ENCODE measurements at places on chromosomes 1 and 21. TPM values are rescaled to one million over a fixed set of nuclear protein-coding genes. Genes with fewer than 3 reads are reported as not detected.

DNA sequence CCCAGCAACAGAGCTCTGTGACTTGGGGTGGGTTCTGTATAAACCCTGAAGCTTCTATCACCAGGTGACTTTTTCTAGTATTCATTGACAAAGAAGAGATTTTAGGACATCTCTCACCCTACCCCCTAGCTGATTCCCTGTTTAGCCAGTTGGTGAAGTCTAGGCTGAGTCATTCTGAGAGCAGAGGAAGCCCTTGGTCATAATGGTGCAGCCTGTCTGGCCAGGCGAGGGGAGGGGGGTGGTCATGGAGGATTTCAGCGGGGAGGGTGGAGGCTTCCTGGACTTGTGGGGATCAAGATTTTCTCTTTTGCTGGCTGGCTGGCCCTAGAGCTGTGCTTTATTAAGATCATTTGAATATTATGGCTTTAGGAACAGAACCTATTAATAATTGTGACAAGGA, 262.6 kb downstream of the CAMTA1 start:
- DNase-seq, result no peak

DNA sequence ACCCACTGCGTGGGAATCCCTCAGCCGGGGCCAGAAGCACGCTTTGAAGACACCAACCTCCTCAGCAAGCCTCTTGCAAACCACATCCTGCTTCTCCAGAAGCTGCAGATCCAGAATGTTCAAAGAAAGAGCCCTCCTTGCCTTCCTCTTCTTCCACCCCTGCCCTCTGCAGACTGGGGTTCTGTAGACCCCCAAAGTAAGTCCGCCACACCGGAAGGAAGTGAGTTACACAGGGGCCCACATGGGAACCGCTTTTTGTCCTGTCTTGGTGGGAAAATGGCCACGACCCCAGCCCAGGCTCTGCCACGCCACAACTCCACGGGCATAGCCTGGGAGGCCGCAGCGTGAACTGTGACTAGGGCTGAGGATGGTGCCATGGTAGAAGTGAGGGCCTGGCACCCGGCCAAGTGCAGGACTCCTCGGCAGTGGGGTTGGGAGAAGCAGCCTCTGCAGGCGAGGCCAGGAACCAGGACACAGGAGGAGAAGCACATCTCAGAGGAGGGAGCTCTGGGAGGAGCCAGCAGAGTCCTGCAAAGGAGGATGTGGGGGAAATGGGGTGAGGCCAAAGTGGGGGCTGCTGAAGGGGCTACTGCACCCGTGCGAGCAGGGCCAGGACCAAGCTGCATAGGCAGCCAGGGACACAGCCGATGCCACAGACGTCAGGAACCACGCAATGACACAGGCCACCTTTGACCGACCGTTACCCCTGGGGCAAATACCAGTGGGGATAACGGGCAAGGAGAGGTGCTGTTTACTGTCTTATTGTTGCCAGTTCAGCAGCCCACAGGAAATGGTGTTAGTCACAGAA, 30.9 kb downstream of the PDE9A start:
- no peak for DNase-seq

DNA sequence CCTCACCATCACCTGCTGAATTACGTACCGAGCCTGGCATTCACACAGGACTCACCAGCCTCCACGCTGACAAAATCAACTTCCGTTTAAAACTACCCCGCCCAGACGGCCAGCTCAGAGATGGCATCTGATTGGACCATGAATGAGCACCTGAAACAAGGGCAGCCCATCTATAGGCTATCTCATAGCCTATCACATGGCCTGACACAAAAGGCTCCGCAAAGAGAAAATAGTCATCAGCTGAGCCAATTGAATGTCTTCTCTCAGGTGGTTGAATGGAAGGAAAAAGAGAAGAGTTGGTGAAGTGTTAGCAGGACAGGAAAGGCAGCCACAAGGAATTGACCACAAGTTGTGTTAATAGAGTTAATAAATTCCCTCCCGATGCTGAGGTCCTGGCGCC, 50.6 kb upstream of the ZC3H12A start:
- DNase-seq, result no peak

DNA sequence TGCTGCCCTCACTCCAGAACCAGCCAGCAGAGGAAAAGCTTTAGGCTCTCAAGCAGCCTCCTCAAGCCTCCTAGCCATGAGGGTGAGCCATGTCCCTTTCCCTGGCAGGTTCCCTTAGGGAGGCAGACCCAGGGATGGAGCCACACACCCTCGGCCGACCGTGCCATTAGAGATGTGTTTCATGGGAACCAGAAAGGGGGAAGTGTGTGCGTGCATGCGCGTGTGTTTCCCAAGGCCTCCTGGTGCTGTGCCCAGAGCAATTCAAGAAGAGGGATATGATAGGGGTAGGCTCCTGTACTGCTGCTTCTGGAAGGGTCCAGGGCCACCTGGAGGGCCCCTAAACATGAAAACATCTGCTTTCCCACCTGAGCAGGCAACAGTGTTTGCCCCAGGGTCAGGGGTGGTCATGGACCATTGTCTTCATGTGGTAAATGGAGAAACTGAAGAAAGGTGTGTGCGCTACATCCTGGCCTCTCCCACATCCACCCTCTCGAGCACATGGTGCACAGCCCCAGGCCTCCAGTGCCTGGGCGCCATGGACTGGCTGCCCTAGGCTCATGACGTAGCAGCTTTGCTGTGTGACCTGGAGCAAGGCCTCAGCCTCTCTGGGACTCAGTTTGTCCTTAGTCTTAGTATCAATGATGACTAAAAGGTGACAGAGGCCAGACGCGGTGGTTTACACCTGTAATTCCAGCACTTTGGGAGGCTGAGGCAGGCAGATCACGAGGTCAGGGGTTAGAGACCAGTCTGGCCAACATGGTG, 48.1 kb downstream of the SYF2 start:
- no peak for DNase-seq

DNA sequence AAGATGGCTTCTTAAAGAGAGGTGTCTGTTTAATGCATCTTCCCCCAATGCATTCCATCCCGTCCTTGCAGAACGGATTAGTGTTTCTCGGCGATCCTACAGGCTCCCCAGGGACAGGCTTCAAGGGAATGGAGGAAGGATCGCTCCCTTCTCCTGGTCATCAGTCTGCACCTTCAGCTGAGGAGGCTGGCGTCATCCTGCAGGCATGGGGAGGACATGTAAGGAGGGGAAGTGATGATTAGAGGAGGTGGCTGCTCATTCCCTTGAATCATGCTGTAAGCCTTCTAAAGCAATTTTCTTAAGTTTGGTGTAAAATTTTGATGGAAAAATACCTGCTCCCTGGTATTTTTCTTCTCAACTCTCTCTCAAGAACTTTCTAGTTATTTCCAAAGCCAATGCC, 603.6 kb downstream of the NPHP4 start:
- no peak for DNase-seq

DNA sequence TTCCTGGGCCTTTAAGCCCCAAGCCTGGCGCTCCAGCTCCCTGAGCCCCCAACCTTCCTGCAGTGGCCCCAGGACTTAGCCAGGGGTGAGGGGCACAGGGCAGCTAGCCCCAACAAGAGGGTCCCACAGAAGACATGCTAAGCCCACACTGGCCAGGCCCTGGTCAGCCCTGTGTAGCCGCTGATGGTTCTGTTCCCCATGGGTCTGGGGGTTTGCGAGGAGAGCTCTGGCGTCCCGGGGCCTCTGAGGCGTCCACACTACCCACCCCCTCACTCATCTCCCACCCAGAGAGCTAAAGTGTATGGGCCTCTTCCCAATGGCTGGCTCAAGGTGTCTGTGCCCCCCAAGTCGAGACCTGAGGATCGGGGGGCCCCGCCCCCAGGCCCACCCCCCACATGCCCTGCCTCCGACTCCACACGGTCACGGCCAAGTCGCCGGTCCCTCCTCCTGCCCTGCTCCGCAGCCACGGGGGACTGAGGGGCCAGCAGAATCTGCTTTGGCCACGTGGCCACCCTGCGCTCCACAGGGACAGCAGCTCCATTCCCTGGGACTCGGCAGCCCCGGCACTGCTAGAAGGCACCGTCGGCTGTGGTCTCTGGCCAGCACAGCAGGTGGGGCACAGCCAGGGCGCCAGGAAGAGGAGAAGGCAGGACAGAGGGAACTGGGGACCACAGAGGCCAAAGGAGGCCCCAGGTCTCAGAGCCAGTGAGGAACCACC, 7.8 kb downstream of the TNFRSF18 start:
- DNase-seq, result no peak

TCHHL1 gene
- not detected for polyA plus RNA-seq

DNA sequence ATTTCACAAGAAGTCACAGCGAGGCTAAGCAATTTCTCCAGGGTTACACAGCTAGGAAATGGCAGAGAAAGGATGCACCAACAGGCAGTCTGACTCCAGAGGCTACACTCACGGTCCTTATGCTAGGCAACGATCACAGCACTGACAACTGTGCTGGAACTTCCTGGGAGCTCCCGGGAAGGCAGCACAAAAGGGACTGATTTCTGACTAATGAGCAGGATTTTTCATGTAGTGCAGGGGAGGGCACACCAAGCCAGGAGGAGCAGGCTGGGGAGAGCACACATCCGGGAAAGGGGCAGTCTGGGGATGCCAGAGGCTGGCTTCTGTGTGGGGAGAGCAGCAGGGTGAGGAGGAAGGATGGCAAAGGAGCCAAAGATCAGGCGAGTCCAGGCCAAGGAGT, 486.7 kb downstream of the OMA1 start:
- DNase-seq, result no peak

DNA sequence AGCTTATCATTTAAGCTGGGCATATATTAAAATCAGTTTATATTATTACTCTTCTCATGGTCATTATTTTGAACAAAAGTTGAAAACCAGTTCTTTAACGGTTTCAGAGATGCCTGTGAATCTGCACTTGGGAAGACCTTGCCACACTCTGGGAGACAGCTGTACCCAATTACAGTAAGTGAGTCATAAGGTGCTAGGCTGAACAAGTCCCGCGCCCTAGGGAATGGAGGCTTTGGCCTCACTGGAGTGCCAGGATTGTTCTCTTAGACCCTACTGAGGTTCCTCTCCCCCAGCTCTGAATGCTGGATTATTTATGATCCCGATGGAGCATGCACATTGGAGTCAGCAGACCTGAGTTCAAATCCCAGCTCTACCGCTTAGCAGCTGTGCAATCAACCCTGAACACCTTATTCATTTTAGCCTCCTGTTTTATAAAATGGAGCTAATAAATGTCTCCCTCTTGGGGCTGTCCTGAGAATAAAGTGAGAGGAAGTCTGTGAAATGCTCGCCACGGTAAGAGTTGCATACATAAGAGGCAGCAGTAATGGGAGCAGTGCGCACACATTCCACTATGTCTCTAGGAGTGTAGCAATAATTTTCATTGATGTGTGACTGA, 266.2 kb downstream of the FOXD2 start:
- no peak for DNase-seq

ELAVL4 gene
- polyA plus RNA-seq, result 0.13 TPM

GRCh38 chr21:33801424-33802405, 113.9 kb downstream of the ATP5PO start:
- DNase-seq, result no peak

S100A14 gene
- polyA plus RNA-seq, result 0.18 TPM
